ENCODE measurements at places on chromosomes 5 and 9.

GRCh38 chr5:179227229-179227579 lies 118.1 kb downstream of the ADAMTS2 start:
- DNase-seq: no peak

DNA sequence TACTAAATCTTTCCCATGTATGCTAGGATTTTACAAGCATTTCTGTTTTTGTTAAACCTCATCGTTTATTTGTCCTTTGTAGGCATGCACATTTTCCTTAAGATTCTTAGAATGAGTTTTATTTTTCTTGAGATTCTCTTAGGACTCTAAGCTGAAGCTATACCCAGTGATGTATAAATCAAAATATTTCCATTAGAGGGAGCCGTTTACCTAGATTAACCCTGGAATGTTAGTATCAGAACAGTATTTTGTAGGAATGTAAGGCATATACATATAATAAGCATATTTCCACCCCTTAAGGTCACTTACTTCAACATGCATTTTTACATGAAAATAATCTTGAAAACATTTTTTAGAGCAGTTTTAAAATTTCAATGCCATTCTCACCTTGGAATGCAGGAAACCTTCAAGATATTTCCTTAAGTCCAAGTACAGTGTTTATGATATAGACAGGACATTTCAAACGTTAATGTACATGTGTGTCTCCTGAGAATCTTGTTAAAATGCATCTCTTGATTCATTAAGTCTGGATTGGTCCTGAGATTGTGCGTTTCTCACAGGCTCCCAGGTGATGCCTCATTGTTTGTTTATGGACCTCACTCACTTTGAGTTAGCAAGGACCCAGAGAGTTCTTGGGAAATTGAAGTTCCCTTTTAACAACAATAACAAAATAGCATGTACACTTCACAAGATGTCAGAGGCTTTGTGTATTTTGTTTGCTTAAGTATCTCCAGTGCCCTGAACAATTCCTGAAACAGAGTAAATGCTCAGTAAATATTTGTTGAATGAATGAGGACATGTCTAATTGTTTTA lies 34.9 kb upstream of the FCHO2 start:
- no peak for DNase-seq

DNA sequence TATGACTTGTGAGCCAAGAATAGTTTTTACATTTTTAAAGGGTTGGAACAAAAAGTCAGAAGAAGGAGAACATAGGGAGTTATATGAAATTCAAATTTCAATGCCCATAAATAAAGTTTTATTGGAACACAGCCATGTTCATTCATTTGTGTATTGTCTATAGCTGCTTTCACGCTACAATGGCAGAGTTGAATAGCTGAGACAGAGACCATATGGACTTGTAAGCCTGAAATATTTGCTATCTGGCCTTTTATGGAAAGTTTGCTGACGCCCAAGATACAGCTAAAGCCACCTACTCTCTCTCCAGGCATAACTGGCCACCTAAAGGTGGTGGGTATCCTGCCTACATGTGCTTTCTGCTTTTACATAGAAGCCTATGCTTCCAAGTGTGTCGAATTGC lies 10.9 kb downstream of the DAB2IP start:
- no peak for DNase-seq

DNA sequence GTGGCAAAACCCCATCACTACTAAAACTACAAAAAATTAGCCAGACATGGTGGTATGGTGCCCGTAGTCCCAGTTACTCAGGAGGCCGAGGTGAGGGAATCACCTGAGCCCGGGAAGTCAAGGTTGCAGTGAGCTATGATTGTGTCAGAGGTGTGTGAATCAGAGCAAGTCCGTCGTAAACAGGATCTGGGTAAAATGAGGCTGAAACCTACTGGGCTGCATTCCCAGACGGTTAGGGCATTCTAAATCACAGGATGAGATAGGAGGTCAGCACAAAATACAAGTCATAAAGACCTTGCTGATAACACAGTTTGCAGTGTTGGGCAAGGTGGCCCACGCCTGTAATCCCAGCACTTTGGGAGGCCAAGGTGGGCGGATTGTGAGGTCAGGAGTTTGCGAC lies 1.9 kb upstream of the CLTB start:
- no peak for DNase-seq

DNA sequence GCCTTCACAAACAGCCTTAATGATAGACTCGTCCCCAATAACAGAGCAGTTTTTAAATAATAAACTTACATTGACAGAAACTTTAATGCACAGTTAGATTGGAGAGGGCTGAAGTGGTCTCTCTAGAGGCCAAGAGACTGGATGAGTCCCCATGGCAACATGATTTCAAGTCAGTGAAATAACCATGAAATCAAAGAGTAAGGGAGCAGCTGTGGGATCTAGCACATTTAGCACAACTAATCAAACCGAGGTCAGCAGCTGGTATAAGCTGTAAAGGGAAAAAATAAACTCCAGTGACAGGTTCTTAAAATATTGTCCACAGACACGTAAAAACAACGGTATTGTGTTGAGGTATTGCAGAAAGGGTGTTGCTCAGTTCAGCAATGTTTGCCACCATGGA lies 916.6 kb downstream of the DNAH5 start:
- no peak for DNase-seq

DNA sequence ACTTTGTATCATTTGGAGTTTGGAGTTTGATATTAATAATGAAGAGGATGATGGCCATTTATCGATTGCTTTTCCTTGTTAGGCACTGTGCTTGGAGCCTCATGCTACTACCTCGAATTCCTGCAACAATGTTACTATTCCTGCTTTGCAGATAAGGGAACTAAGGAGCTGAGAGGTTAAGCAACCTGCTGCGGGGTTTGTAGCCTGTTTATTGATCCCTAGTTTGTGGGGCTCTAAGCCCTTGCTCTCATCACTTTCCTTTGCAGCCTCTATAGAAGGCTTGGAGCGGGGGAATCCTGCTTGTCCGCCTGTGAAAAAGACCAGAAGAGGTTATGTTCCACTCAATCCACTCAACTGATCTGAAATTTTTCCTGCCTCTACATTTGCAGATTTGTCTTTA lies 15.8 kb downstream of the ARHGEF28 start:
- DNase-seq: no peak

DNA sequence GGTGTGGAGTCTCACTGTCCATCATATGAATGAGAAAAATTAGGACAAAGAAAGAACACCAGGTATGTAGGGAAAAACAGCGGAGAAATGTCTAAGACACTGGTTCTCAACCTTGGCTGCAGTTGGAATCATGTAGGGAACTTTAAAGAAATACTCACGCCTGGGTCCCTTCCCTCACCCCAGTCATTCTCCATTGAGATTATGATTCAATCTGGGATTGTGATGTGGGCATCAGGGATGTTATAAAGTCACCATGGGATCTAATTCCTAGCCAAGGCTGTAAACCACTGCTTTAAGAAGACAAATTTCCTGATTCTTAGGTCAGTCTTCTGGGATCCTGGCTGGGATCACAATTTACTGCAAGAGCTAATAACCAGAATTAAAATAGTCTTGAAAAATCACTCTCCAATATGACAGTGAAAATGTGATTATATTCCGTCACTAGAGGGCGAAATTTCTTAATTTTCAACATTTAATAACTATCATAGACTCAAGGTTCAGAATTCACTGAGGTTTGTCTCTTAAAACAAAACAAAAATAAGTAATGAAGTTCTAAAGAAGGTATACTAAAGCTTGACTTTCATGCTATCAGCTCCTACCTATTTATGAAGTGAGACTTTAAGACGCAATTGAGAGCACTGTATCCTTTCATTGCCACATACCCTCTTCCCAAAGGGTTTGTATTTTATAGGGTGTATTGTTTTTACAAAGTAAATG lies 60.5 kb downstream of the GLDC start:
- DNase-seq: no peak

- no peak for DNase-seq
Observed at GRCh38 chr5:77302247-77302646, 91.8 kb downstream of the PDE8B start.

DNA sequence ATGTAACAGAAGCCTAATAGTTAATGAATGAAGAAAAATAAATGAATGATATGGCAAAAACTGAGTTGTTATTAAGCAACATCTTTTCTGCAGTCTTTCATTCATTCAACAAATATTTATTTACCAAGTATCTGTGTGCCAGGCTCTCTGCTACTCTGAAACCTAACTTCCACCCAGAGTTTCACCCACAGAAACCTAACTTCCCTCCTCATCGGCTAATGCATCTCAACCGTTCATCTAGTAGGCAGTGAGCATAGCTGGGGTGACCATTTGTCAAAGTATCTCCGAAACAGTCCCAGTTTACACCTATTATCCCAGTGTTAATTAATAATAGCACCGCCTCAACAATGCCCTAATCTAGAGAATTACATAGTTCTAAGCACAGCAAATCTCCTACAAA lies 1.5 kb downstream of the TTC39B start:
- DNase-seq: no peak

DNA sequence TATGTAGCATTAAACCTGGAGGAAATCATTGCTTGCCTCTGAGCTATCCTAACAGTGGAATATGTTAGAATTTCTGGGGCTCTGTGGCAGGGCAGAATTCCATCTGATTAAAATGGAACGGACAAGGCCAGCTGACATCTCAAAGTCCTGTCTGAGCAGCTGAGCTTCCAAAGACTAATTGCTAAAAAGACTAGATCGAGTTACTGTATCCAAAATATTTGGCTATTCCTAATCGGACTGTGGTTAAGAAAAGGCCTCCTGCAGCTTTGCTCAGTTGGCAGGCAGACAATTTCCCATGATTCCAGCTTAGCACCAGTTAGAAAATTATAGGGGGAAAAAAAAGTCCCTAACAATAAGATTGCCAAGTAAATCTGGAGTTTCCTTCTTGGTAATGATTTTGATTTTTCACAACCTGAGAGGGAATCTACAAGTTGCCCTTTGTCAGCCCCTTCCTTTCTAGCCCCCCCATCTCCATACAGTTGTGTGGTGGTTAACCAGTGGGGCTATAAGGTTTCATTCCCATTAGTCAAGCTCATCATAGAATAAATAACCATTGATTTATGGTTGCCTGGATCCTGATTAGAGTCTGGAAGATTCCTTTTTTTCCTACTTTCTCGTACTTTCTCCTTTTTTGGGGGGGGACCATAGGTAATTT lies 26.4 kb downstream of the PTGR1 start:
- no peak for DNase-seq
